ENCODE measurements at places on chromosomes 3 and 15. TPM values are rescaled to one million over a fixed set of nuclear protein-coding genes. Genes with fewer than 3 reads are reported as not detected.

Gene COX5A
- 318 TPM for total RNA-seq

Gene CCR9
- total RNA-seq: not detected

Gene CASR
- not detected for total RNA-seq

Gene TICRR
- total RNA-seq: 24.1 TPM

Data from Caco-2 (cell line).